ENCODE measurements at places on chromosomes 1 and 21.

DNA sequence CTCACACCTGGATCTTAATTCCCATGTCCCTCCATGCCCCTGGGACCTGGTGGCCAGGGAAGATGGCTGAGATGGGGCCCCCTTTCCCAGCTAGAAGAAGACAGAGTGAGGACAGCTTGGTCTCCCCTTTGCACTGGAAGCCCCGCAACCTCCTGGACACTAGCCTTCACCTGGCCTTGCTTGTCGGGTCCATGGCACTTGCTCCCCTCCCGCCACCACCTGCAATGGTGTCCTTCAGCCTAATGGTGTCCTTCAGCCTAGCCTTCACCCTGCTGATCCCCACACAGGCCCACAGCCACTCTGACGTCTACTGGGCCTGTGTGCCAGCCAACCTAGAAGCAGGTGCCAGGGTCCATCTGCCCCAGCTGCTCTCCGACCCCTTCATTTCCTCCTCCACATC, 45.9 kb upstream of the EDN2 start:
- no peak for DNase-seq

GRCh38 chr1:16129316-16129715, 26.6 kb downstream of the EPHA2 start:
- no peak for DNase-seq

GRCh38 chr1:214847071-214847810, 235.3 kb upstream of the KCNK2 start:
- no peak for DNase-seq

GRCh38 chr21:27101523-27101922, 134.6 kb upstream of the ADAMTS5 start:
- DNase-seq: no peak

DNA sequence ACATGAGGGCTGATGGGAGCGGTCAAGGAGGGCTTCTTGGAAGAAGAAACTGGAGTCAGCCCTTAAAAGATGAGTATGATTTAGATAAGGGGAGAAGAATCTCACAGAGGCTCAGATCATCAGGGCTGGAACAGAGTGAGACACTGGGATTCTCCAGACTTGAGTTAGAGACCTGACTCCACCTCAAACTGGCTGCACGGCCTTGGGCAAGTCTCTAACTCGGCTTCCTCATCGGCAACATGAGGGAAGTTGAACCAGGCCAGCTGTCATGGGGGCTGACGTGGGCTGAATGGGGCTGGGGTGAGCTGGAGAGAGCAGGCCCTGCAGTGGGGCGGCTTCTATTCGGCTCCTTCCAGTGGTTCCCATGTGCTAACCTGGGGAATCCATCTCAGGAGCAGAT, 2.5 kb downstream of the C1QC start:
- no peak for DNase-seq

All from CD4-positive, alpha-beta T cell treated with Interleukin-10 for 1 hour (primary cell).